ENCODE measurements at places on chromosomes 12 and 14.

DNA sequence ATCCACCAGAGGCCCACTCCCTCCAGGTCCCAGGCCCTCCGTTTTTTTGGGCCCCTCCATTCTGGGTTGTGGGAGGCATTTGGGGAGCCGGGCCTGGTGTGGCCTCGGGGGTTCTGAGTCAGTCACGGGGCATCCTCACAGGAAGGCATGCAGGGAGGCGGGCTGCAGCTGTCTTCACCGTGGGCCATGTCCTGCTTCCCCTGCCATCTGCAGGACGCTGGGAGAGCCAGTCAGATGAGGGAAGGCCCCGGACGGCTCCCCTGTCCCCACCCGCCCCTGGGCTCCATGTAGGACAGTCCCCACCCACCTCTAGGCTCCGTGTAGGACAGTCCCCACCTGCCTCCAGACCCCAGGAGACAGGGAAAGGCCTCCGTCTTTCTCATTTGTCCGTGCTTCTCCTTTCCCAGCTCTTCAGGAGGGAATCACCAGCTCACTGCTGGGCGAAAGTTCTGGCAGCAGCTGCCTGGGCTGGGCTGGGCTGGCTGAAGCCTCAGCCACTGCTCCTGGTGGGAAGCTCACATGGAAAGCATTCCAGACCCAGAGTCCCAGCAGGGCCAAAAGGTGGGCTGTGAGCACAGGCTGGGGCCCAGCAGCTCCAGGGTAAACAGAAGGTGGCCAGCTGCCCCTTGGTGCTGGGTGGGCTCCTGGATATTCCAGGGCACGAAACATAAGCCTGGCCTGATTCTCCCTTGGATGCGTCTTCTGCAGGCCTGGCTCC, 217.8 kb downstream of the KIF26A start:
- DNase-seq: no peak

DNA sequence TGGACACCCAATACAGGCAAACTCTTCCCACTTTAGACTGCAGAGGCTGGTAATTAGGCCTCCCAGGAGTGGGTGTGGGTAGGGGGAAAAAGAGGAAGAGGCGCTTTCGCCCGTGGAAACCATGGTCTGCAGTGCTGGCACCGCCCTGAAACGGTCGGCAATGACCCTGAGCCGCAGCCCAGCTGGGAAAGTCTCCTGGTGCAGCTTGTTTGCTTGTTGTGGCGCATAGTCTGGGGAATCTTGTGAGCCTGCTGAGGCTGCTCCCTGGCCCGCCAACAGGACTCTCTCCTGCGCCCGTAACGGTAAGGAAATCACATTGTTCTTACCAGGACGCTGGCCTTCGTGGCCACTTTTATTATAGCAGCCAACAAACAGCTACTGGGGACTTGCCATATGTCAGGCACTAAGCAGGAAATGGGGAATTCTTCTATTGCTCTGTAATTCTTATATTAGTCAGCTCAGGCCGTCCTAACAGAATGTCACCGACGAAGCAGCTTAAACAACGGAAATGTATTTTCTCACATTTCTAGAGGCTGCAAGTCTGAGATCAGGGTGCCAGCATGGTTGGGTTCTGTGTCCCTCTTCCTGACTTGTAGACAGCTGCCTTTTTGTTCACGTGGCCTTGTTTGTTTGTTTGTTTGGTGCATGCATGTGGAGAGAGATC, 52.5 kb upstream of the RIN3 start:
- DNase-seq: peak; percentile 17

- no peak for DNase-seq
These were observed 35.6 kb upstream of the ITPR2 start for GRCh38 chr12:26868447-26869103.

- DNase-seq: no peak
These were observed 116.7 kb downstream of the TMTC1 start for GRCh38 chr12:29667011-29667410.

DNA sequence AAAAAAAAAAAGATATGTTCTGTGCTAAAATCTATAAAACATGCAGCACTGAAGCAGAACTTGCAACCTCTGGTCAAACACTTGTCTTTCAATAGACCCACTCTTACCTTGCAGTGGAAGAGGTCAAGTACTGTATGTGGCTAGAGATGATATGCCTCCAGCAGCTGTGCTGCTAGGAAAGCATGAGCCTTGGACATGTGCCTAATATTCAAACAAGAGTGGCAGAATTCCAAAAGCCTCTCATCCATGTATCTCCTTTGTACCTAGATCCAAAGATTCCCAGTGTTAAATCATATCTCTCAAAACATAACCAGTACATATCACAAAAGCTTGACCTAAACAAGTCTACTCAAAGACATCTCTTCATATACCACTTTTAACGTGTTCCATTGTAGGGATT, 105.0 kb upstream of the CPNE8 start:
- no peak for DNase-seq

- DNase-seq: no peak
These were observed 42.2 kb upstream of the MANSC4 start for GRCh38 chr12:27822076-27822712.

GRCh38 chr14:87397499-87397898, 595.5 kb downstream of the GALC start:
- no peak for DNase-seq

DNA sequence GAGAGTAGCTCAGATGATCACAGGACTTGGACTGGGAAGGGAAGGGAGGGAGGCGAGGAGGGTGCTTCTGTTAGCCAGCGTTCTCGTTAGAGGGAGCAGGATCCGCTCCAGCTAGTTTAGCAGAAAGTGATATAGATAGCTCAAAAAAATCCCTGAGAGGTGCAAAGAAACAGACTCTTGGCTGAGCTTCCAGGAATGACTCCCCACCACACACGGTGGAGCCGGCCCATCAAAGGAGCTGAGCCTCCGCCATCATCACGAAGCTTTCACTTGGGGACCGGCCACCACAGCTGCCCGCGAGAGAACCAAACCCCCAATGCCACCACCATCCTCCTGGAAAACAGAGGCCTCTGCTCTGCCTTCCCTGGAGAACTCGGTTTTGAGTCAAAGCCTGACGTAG, 124.6 kb upstream of the BCL2L14 start:
- DNase-seq: no peak

- no peak for DNase-seq
These were observed 30.8 kb upstream of the PPP2R5C start for GRCh38 chr14:101730626-101731186.

GRCh38 chr12:107519906-107520859, 165.4 kb upstream of the PWP1 start:
- no peak for DNase-seq

GRCh38 chr12:72543777-72544467, 271.8 kb downstream of the TRHDE start:
- no peak for DNase-seq

DNA sequence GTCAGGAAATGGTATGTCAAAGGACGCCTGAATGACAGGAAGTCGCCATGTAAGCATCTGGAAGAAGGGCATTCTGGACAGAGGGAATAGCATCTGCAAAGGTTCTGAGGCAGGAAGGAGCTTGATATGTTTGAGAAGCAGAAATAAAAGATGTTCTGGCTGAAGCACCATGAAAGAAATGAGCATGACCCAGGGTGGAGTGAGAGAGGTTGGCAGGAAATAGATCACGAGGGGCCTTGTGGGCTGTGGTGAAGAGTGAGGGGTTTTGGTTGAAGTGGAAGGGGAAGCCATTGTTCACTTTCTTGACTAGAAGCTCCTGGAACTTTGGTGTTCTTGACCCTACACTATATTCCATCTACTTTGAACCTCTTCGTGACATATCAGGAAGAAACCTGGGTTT, 99.4 kb upstream of the PARP11 start:
- no peak for DNase-seq

GRCh38 chr14:49641697-49642129, 6.7 kb upstream of the DNAAF2 start:
- DNase-seq: peak; percentile 55

GRCh38 chr12:92721130-92721529, 18.3 kb downstream of the PLEKHG7 start:
- DNase-seq: no peak

DNA sequence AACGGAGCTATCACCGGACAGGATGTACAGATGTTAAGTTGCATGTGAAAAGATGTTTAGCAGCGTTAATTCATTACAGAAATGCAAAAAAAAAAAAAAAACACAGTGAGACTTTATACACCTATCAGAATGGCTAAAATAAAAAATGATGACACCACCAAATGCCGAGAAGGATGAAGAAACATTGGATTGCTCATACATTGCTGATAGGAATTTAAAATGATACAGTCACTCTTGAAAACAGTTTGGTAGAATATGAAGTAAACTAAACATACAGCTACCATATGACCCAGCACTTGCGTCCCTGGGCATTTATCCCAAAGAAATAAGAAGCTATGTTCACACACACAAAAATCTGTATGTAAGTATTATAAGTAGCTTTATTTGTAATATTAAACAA, 574.1 kb downstream of the SLC16A7 start:
- DNase-seq: no peak

Data from testis (tissue), 5 donors.